ENCODE measurements at places on chromosomes 2 and 18.

DNA sequence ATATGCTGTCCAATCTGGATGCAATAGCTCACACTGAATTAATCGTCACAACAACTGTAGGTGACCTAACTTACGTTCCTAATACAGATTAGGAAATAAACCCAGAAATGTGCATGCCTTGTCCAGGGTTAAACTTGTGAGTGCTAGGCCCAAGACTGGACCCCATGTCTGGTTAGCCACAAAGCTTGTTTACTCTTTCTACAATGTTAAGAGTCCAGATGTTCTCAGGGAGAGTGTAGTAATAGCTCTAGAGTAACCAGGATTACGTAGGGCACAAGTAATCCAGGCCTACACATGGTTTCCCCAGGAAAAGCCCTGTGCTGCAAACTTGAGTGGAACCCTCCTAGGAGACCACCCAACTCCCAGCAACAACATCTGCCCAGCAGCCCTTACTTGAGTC is 26.2 kb downstream of the TRIB2 start:
- no peak for DNase-seq

DNA sequence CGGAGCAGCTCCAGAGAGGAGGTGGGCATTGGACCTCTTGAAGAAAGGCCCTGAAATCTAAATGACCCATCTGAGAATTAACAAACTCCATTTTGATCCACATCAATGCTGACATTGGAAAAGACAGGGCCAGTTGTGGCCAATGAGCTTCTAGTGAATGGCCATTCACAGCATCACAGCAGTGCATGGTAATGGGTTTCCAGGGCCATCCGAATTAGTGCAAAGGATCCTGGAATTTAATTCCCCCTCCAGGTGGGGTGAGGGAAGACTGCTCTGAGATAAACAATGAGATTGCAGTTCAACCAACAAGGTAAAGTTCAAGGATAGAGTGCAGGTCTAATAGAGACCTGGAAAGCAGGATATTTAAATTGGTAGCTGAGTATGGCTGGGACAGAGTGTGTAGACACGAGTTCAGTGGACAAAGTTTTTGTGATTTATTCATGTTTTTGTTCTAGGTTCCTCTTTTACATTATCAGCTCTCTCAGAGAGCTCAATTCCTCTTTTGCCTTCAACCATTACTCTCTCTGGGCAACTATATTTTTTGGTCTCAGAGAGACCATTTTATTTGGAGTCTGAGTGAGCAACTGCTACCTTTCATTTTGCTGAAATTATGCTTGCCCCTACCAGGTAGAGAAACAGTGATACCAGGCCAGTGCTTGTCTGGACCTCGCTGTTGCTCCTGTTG is 5.0 kb downstream of the TACR1 start:
- DNase-seq = no peak

- no peak for DNase-seq
Measured at GRCh38 chr18:51339856-51340255, 142.4 kb upstream of the MEX3C start.

DNA sequence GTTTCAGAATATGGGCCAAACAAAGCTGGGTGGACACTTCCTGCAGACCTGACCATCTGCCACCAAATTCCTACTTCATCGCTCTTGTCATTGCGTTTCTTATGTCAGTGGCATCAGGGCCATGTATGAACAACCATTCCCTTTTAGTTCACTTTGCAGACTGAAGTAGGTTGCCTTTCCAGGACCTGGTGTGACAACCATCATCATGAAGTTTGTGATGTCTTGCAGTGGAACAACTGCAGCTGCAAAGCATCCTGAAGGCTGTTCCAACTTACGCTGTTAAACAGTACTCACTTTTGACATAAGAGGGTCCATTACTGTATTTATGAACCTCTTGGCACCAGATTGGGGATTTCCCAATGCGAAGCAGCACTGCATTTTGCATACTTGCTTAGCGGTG is 511.6 kb downstream of the ARHGAP15 start:
- no peak for DNase-seq

DNA sequence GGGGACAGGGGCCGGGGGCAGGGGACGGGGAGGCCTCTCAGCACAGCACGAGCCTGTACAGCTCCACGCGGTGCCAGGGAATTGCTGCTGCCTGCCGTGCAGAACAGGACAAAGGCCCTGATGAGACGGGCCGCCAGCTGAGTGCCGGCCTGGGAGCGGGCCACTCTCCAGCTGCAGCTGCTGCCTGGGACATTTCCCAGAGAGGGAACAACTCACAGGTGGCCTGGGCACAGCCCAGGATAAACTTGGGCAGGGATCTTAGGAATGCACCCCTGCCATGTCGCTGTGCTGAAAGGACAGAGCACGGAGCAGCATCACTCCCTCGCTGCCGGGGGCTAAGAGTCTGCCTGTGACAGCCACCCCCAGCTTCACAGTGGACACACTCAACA is 38.8 kb downstream of the CENPO start:
- DNase-seq = no peak

DNA sequence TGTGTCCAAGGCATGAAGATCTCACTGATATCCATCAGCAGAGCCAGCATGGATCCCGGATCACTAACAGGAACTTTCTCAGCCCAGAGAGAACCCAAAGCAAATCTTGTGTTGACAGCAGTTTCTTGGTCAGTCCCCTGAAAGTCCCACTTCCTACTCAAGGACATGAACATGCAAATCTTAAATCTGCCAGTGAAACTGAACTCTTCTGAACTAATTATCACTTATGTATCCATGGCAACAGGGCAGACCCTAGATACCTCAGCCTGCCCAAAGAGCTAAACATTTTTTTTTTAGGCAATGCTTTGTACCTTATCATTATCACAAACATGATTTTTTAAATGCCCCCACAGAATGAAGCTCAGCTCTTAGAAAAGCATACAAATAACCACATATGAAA is 127.8 kb upstream of the DDX18 start:
- DNase-seq = no peak

DNA sequence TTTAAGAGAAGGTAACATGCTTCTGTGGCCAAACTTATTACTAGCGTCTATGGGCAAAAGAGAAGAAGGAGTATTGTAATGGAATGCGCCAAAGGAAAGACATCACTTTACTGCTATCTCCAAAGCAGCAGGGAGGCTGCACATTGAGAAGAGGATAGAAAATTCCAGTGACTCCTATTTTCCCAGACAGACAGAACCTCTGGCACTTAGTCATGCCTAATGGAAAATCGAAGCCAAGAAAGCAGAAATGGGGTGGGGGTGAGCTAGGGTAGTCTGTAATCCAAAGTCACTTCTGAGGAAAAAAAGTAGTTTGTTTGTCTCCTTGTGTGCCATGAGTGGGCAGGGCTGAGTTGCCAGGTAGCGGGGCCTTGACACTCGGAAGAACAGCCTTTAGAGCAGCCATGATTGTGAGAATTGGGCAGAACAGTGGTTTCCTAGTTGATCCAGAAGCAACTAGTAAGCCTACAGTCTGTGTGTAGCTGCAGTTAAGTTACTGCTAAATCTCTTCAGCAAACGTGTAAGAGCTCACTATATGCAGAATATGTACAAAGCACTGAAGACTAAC is 79.4 kb upstream of the FOSL2 start:
- DNase-seq = no peak

- DNase-seq = no peak
Measured at GRCh38 chr18:34321066-34321465, 96.4 kb upstream of the NOL4 start.

DNA sequence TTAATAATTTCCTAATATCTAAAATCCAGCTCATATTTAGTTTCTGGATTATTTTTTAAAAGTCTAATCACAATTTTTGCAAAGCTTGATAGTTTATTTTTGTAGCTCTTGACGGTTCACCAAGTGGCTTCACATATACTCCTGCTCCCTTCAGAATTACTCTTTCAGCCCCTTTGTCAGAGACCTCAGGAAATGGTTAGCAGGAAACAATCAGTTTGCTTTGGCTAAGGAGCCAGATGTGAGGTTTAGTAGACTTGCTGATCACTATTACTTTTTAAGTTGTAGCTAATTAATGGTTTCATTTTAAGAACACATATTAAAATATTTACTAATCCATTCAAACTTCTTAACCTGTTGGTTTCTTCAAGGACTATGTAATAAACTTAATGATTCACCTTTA is 2.3 kb downstream of the RBBP8 start:
- DNase-seq = no peak

DNA sequence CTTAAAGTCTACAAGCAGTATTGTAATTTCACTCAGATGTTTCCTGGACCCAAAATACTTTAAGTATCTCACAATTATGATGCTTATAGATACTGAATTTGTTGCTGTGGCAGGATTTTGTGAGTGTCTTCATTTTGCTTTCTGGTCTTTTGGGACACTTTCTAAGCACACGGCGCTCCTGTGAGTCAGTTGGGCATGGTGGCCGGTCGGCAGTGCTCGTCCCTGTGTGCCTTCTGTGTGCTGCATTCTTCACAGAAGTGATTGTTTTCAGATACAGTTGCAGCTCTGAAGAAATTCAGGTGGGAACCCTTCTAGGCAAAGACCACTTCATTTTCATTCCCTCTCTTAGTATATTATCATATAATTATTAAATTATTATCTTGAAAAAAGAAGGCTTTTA is 273.3 kb downstream of the ZNF407 start:
- DNase-seq = no peak

DNA sequence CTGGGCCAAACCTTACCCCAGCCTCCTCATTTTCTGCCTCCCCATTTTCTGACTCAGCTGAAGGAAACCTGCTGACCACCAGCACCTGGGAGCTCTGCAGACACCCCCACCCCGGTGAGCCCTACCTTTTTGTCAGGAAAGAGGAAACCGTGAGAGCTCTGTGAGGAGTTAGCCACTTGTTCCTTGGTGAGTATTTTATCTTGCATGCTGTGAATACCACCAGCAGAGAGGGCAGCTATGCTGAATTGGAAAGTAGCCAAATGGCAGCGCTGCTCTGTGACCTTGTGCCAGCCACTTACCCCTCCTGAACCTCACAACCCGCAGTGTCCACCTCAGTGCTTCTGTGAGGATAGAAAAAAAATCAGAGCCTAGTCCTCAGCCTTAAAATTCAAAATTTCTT is 2.5 kb downstream of the MPPE1 start:
- DNase-seq = no peak

DNA sequence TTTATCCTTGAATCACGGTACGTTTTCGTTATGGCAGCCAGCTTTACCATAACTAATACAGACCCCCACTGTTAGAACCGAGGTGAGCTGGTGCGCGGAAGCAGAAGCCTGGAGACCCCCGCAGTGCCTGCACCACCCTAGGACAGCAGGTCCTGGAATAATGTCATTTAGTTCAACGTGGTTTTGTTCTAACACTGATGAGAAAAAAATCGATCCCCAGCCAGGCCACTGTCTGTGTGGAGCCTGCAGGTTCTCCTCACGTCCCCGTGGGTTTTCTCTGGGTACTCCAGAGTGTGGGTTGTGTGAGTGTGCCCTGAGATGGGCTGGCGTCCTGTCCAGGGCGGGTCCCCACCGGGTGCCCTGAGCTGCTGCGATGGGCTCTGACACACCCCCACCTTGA is 69.9 kb upstream of the ST3GAL5 start:
- no peak for DNase-seq

DNA sequence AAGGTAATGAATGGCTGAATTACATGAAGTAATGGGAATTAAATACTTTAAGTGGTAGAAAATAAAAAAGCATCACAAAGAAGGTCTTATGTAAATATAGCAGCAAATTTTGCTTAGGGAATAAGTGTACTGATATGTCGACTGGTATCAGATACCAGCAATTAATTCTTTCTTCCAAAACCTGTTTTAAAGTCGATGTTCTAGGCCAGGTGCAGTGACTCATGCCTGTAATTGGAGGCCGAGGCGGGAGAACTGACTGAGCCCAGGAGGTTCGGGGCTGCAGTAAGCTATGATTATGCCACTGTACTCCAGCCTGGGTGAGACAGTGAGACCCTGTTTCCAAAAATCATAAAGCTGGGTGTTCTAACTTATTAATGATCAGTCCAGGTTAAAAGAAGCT is 30.3 kb downstream of the SP3 start:
- DNase-seq = no peak

DNA sequence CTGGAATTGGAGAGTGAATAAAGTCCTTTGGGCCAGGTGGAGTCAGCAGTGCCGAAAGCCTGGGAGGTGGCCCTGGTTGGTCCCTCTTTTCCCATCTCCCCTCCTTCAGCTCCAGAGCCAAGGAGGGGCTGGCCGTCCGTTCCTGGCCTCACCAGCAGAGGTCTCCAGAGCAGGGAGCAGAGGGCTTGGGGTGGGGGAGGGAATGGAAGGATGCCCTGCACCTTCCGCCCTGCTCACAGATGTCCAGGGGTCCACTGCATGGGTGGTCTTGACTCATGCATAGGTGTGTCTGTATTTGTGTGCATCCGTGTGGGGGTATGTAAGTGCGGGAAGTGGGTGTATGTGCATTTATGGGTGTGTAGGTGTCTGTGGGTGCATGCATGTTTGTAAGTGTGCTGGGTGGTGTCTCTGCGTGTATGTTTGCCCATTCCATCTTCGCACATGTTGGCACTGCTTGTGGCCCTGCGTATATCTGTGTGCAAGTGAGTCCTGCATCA is 201.8 kb downstream of the ZFP36L2 start:
- DNase-seq = peak; percentile 50

GRCh38 chr2:78486565-78486964 is 538.9 kb upstream of the REG3G start:
- DNase-seq = no peak

- peak; percentile 80 for DNase-seq
Measured at GRCh38 chr2:74379851-74380789, at the start of gene DCTN1. Gene DCTN1 (minus strand): TSS chr2:74380311. CDS start chr2:74380037, 274 bp downstream.

DNA sequence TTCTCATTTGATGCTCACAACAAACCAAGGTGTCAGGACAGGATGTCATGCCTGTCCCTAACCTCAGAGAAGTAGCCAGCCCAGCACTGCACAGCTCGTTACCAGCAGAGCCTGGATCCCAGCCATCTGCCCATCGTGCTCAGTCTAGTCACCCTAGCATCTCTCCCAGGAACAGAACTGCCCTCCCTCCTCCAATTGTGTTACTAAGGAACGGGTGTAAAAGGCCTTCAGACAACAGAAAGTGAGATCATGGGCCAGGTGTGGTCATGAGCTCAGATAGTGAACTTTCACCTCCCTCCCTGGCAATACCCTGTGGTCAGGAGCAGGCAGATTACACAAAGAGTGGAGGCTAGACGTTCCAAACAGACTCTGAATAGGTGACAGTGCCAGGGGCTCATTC is 111.8 kb upstream of the PPP1CB start:
- no peak for DNase-seq

GRCh38 chr2:101362777-101363176 is 24.5 kb downstream of the CREG2 start:
- DNase-seq = no peak

DNA sequence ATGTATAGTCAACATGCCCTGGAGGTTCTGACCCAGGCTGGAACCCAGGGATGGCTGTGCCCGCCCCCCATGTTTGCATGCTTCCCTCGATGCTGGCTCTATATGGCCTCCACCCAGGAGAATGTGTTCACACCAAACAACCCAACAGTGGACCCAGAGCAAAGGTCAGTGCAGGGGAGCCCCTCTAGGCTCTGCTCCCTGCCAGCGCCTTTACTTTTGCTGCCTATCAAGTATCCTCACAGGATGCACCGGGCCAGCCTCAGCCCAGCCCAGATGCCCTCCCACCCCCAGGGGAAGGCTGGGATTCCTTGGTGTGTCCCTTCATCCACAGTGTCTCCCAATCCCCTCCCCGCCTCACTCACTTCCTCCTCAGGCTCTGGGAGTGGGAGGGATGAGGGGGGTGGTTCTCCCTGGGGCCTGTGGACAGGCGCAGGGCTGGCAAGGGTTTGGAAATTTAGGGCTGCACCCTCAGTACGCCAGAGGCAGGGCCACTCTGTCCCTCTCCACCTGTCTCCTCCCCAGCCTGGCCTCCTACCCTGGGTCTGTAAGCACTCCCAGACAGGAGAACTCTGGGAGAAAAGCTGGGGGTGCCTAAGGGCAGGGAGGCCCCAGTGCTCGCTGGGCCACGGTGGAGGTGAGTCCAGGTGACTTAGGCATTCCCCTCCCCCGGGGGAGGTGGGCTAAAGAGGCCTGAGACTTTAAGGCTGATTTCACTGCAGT is 2.3 kb downstream of the ATP6V1B1 start:
- DNase-seq = no peak
